GM13976 (cell line): ENCODE measurements at places on chromosomes 3 and 15.

- no peak for DNase-seq
Observed at GRCh38 chr3:87084868-87085267, 93.9 kb upstream of the VGLL3 start.

GRCh38 chr3:159144891-159145290 is 343.0 kb downstream of the MFSD1 start:
- DNase-seq, result no peak

DNA sequence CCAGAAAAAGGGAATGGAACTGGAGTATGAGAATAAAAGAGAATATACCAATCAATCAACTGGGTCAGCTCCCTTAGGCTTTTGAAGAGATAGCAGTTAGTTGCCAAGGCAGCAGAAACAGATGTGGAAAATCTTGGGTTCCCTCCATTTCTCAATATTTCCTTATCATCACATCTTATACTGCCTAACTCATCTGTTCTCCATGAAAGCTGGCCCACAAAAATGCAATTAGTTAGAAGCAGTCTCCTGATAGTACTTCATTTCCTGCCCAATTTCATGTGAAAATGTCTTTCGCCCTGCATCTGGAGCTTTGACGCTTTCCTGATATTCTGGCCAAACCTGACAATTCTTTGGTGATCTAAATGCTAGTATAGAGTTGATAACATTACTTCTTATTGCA is 30.1 kb upstream of the SPTSSB start:
- no peak for DNase-seq

- DNase-seq, result no peak
Observed at GRCh38 chr3:123335007-123335670, 113.8 kb downstream of the ADCY5 start.

DNA sequence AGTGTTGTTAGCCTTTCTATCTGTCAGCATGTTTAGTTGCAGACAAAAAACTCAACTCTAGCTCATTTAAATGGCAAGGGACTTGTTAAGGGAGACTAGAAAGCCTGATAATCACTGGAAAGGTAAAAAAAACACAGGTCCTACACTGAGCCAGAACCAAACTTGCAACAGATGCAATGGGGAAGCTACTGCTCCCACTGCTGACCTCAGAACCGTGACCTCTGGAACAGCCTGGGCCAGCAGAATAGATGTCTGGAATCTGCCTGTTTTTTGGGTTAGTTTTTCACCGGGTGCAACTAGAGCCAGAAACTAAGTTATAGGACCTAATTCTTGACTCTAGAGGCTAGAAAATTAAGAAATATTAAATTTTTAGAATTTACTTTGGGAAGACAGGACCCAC is 32.5 kb upstream of the ARL14 start:
- no peak for DNase-seq

DNA sequence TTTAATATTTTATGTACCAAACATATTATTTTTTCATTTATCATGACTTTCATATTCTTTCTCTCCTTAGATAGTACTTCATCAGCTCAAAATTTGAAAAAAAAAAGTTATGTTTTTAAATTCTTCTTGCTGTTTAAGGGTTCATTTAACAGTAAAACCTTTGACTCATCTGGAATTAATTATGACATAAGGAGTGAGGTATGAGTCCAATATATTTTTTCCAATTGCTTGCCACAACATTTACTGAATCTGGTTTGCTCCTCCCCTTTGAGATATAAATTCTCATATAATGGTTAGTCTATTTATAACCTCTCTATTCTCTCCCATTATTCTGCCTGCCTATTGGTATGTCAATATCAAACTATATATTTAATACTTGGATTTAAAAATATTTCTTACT is 387.8 kb downstream of the TUSC7 start:
- no peak for DNase-seq

DNA sequence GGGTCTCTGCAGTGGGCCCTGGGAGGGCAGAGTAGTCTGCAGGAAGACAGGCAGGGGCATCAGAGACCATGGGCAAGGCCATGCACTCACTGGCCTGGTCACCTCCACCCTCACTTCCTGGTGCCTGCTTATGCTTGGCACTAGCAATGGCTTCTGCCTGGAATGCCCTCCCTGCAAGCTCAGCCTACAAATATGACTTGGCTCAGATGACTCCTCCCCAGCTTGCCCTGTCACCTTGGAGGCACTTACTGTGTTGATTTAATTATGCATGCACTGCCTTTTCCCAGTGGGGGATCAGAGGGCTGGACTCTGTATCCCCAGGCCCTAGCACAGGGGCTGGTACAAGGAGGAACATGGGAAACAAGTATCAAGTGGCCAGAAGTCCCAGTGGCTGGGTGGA is 7.8 kb downstream of the C3orf18 start:
- no peak for DNase-seq

- DNase-seq, result no peak
Observed at GRCh38 chr3:194494951-194495374, 8.2 kb upstream of the ATP13A3 start.

GRCh38 chr3:125512135-125512920 is 7.7 kb downstream of the SNX4 start:
- peak; percentile 43 for DNase-seq

GRCh38 chr3:194275291-194275690 is 75.8 kb downstream of the CPN2 start:
- DNase-seq, result peak; percentile 32

GRCh38 chr3:71583566-71584393 is at the start of gene FOXP1:
Gene FOXP1, minus strand, starts transcription at chr3:71583728. Its CDS starts 385,347 bp downstream, at chr3:71198381.
- DNase-seq, result peak; percentile 45

GRCh38 chr3:66753670-66754069 is 244.4 kb upstream of the KBTBD8 start:
- DNase-seq, result no peak

DNA sequence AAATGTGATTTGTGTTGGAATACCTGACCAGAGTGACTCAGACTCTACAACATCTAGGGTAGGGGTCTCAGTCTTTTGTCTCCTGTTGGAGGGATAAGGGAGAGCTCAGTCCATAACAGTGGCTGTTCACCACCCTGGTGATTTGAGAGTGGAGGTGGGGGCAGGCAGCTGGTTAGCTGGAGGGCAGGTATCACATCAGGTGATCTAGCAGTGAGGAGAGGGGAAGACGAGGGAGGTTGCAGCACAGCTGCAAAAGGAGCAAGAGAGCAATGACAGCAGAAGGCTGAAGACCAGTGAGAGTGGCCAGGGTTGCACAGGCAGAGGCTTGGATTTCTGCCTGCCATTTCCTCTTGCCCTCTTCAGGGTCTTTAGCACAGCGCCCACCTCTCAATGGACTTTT is 38.4 kb downstream of the PLCL2 start:
- DNase-seq, result no peak

GRCh38 chr3:28347374-28348264 is 902 bp upstream of the ZCWPW2 start:
- no peak for DNase-seq

- DNase-seq, result no peak
Observed at GRCh38 chr3:59480486-59480995, 430.7 kb upstream of the CFAP20DC start.

GRCh38 chr3:40055956-40056355 is 246.5 kb downstream of the MYRIP start:
- no peak for DNase-seq

GRCh38 chr15:80152180-80152895 is 461 bp upstream of the FAH start:
- DNase-seq, result peak; percentile 99

DNA sequence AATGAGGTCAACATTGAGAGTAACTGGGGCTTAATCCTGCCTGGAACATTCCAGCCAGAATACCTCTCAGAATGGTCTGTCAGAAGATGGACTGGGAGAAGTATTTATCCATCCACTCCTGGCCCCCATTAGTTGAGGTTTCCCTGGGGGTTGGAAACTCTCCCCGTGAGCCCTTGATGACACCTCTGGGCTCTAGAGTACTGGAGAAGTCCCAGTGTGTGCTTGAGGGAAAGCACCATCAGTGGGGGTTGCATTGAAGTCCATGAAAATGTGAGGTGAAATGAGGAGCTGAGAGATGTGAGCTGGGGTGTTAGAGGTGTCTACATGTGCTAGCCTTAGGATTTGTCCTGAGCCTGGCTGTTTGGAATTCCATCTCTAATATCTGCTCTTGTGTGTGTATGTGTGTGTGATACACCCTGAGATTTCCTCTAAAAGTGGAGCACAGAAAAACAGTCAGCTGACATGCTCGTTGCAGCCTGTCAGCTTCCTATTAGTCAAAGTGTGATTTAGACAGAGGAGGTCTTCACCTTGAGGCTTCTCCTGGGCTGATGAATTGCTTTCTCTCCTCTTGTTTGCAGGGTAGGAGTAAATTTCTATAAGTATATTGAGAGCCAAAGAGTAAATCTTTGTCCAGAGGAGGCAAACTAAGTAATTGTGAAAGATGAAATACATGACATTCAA is 67.6 kb downstream of the NR1D2 start:
- DNase-seq, result no peak

- no peak for DNase-seq
Observed at GRCh38 chr3:72445827-72446217, 402.4 kb downstream of the SHQ1 start.

DNA sequence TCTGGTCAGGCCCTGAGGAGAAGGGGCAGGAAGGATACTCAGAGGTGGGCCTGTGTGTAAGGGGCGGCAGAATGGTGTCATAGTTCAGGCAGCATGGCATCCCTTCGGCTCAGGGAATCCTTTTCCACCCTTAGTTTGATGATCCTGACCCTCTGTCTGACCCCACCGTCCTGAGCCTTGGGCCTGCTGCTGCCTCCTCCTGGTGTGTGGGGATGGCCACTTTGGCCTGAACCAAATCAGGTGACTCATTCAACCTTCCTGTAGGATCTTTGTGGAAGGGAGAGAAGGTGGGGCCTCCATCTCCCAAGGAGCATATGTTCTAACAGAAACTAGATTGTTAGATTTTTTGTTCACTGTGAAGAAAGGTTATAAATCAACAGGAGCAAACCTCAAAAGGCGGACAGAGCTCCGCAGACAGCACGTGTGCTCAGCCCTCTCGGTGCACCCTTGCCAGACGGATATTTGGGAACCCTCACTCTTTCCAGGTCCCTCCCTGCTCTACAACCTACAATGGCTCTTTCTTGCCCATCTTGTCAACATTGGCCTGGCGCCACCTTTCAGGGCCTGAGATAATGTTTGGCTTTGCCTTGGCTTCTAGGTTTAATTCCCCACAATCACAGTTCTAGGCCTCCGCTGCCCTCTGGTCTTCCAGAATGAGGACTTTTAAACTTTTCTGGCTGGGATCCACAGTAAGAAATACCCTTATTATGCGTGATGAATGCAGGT is 21.7 kb downstream of the THSD4 start:
- DNase-seq, result no peak
